Neural crest cell (in vitro differentiated cells): ENCODE measurements at places on chromosomes 13 and 19. TPM values are rescaled to one million over a fixed set of nuclear protein-coding genes. Genes with fewer than 3 reads are reported as not detected.

GRCh38 chr13:99083981-99084380 lies 106.1 kb upstream of the DOCK9 start:
- no peak for DNase-seq

GRCh38 chr19:54523403-54523802 lies 20.8 kb downstream of the LAIR2 start:
- no peak for DNase-seq

DNA sequence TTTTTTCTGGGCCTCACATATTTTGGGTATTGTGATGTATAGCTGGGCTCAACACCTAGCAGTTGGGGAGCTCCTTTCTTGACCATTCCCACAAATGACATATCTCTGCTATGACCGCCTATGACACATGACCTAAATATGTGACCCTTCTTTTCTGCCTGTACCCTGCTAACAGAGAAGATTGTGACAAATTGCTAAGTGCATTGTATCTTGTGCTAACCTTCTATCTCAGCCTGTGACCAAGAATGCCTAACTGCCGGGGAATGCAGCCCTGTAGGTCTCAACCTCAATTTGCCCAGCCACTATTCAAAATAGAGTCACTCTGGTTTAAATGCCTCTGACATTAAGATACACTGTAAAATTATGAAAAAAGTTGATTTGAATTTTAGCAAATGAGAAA lies 6.8 kb upstream of the ZNF429 start:
- no peak for DNase-seq

DNA sequence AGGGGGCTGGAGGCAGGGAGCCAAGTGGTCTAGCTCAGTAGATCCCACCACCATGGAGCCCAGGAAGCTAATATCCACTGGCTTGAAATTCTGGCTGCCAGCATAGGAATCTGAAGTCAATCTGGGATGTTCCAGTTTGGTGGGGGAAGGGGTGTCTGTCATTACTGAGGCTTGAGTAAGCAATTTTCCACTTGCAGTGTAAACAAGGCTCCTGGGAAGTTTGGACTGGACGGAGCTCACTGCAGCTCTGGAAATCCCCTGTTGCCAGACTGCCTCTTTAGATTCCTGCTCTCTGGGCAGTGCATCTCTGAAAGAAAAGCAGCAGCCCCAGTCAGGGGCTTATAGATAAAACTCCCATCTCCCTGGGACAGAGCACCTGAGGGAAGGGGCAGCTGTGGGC lies 349.2 kb upstream of the KLHL1 start:
- no peak for DNase-seq

WDR88 gene
- not detected in 2 replicates for total RNA-seq

DNA sequence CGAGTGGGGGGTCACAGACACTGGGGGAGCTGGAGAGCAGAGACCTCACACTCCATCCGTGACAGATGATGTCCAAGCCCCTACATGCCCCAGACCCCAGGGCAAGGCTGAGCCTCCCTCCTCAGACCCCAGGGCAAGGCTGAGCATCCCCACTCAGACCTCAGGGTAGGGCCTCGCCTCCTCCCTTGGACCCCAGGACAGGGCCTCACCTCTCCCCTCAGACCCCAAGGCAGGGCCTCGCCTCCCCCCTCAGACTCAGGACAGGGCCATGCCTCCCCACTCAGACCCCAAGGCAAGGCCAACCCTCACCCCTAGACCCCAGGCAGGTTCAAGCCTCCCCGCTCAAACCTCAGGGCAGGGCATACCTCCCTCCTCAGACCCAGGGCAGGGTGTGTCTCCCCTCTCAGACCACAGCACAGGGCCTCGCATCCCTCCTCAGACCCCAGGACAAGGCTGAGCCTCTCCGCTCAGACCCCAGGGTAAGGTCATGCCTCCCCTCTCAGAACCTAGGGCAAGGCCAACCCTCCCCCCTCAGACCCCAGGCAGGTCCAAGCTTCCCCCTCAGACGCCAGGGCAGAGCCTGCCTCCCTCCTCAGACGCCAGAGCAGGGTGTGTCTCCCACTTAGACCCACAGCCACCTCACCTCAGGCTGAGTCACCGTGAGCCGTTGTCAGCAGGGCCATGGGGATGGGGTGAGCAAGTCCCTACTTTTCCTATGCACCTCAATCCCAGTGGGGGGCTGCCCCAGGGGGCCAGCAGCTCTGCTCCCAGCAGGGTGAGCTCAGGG lies 1.7 kb upstream of the S1PR4 start:
- DNase-seq: no peak

DNA sequence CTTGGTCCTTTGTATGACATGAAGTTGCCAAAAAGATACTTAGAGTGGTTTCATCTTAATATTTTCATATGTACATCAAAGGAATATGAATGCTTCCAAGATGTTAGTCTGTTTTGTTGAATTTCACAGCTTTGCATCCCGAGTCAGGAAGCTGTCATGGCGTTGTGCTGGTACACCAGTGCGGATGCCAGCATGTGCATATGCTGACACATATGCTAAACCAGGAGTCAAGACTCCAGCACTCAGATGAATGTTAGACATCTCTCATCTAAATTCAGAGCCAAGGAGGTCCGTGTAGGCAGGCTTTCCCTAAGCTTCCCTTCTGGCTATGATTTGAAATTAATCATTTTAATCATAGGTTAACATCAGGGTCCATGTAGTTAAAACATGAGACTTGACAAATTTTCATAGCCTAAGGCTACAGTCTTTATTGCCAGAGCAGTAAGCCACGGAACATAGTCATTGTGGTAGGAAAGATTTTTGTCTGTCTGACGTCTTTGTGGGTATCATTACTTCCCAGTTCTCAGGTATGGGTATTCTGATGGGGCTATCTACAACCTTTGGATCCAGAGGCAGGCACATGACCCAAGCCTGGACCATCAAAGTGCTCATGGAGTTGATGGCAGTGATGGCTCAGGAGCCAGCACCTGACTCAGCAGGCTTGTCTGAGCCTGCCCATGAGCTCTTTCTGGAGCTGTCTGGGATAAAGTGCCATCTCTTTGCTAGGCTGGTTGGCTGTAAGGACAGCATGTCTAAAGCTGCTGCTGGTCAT lies 246.1 kb downstream of the KCNRG start:
- no peak for DNase-seq
